Eye (tissue), 1 donor: ENCODE measurements at places on chromosomes 2 and 18.

GRCh38 chr2:219334076-219334475 is 1.5 kb upstream of the RESP18 start:
- no peak for DNase-seq

DNA sequence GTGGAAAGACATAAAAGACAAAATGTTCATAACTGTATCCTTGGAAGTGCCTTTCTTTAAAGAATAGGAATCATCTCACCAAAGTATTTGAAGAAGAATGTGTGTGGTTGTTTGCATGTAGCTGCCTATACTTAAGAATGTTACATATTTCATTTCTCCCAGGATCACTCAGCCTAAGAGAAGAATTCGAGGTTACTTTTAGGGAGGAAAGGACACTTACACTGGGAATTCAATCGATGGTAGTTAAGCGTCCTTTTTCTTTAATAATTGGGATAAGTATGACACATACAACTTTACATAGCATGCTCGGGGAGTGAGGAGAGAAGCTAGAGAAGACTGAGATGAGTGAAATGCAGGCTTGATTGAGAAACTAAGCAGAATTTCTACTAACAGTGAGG is 22.0 kb upstream of the CYP1B1 start:
- DNase-seq = no peak

DNA sequence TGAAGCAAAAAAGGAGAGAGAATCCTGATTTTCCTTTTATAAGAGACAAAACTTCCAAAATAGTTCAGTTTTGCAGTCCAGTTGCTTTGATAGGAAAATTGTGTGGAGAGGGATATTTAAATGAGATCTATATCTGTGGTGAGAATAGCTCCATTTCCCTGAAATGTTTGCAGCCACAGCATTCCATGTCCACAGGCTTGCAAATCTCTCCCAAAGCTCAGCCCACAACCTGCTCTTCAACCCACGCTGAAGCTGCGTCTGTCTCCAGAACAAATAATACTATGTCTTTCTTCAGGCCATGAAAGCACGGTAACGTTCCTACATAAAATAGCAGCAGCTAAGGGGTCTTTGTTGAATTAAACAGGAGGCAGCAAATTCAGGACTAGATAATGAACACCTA is 31.8 kb downstream of the TMEM17 start:
- no peak for DNase-seq

DNA sequence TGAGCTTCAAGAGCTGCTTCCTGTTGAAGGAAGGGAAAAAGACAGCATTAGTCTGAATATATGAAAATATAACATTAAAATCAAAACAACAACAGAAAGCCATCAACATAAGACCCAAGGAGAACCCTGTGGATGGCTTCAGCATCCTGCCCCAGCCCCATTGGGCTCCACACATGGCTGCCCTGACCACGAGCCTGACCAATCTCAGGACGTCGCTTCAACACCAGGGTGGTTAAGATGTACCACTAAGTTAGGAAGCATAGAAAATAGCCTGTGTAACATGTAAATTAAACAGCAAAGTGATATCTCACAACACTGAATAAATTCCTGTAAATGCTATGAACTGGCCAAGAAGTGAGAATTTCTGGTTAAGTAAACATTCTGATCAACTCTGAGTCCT is 77.2 kb upstream of the CD226 start:
- DNase-seq = no peak

DNA sequence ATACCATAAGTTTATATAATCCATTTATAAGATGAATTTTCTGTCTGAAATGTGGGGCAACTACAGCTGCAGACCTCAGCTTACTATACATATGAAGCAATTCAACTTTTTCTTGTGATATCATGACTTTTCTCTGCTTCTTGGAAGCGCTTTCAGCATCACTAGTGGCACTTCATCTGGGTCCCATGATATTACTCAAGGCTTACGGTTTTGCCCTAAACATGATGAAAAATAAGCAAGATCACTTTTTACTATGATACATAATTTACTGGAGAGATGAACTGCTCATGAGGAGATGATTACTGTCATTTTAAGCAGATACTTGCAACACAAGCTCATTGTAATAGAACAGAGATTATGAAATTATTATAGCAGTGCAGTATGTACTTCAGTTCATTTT is 258.0 kb upstream of the ZSWIM2 start:
- DNase-seq = no peak

DNA sequence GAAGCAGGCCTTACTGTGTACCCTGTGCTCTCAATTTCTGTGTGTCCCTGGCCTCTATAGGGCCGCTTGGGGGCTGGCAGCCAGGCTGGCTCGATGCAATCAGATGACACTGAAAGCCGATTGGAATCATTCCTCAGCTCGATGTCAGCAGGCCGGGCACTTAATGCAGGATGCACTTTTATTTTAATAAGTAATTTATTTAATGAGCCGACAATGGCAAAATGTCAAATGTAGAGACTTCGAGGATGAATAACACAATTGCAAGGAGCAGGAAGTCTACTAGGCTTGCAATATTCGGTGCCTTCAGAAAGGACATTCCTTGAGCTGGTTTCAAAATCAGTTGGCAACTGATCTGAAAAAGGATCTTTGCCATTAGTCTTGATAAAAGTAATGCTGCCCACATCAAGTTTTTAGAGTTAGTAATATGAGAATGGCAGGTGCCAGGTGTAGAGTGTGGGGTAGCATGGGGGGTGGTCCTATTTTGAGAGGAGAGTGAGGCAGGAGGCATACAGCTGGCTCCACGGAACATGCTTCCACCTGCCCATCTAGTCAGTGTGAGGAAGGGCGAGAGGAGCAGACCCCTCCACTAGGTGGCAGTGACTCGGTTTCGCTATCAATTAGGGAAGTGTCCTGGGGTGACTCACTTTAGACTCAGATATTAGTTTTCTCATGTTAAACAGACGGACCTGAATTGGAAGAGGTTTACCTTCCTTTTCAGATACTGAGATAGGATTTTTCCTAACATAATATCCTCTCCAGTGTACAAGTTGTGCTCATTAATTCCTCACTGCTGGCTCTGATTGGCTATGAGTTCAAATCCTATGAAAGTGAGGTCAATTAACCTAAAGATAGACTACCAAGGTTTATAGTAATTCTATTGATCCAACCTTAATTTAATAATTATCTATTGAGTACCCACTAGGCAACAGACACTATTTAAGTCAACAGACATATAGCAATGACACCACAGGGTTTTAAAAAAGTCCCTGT is 80.9 kb downstream of the NABP1 start:
- DNase-seq = no peak

- peak; percentile 18 for DNase-seq
Observed at GRCh38 chr18:43661570-43661969, 384.3 kb upstream of the SYT4 start.

DNA sequence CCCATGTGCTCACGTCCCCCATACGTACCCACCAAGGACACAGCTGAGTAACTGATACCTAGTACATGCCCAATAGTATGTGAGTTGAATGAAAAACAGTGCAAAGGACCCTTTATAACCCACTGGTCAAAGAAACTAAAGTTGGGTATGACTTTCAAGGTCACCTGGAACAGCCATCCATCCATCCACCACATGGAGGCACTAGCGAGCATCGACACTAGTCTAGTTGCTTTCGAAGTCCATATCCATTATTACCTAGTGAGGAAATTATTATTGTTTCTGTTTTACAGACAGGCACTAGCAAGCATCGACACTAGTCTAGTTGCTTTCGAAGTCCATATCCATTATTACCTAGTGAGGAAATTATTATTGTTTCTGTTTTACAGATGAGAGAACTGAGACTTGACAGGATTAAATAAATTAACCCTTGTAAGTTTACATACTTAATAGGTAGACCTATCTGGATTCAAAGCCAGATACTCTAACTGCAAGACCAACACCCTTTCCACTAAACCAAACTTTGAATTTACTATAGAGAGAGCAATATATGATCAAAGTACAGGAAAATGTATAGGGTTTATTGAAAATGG is 233.7 kb downstream of the METTL4 start:
- no peak for DNase-seq

- no peak for DNase-seq
Observed at GRCh38 chr2:26519396-26520147, 41.6 kb upstream of the OTOF start.
